ENCODE measurements at places on chromosomes 5 and 9.
A peak's percentile ranks its signal among the peaks of the same experiment; 100 is the strongest.

DNA sequence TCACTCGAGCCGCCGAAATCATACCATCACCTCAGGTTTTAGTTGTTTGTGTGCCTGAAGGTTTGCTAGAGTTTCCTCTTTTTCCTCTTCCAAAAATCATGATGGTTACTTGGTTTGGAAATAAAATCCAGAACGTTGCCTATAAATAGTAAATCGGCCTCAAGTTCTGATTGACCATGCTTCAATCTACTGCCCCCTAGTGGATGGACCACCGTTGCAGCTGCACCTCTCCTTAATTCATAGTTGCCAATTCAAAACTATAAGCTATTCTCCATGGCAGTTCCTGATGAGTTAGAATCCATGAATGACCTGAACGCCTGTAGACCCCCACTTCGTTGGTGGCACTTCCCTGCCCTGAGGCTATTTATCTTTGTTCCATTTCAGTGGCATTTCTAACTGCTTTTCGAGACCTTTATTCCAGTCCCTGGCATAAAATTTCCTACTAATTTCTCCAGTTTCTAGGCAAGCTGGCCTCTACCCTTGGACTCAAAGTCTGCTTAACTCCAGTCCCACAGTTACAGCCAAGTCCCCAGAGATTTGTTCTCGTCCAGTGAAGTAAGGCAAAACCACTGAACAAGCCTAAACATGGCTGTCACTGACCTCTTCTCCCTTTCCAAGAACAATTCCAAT, 422.6 kb downstream of the EFNA5 start:
- no peak for DNase-seq

DNA sequence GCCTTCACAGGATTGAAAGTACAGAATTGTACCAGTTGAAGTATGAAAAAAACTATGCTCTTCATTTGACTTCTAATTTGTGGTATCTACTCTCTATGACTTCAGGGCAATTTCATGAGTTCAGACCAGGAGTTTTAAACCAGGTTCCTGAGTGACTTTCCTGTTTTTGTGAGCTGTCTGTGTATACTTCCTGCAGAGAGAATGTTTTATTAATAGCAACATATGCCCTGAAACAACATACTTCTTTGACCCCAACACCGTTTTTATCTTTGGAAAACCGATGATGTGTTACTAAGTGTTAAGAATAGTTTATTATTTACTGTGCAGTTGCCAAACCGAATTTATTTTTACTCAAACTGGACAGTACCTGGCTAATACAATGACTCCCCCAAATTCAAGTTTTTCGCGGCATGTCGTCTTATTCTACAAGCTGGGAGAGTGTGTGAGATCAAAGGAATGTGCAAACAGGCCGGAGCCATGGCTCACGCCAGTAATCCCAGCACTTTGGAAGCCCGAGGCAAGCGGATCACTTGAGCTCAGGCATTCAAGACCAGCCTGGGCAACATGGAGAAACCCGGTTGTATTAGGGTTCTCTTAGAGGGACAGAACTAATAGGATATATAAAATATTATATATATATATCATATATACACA, 58.7 kb upstream of the ERBIN start:
- no peak for DNase-seq

DNA sequence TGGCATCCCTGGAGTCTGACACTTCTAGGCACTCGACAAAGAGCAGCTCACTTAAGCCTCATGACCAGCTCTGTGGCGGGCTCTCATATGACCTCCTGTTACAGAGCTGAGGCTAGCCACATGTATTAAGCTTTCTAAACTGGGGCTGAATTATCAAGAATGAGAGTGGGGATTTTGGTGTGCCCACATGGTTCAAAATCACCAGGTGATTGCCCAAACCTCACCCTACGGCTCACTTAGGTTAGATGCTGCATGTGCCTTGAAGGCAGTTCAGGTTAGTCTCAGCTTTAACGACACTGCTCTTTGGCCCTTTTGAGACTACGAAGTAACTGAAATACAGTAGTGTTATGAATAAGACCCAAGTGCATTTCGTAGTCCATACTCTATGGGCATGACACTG, 39.4 kb upstream of the SMIM32 start:
- no peak for DNase-seq

DNA sequence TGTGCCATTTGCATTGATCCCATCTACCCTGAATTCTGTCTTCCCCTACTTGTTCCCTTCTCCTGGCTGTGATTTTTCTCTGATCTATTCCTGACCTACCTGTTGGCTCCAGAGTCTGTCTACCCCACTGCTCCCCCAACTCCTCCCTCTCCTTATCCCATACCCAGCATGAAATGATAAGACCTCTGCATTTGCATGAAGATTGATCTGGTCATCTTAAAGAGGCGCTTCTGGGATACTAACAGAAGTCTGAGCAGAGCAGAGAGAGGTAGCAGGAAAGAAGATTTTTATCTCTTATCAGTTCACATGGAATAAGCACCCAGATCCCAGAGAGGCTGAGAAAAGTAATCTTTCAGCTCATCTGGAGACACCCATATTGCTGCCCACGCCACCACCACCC, 18.3 kb upstream of the GLIPR2 start:
- DNase-seq = no peak

- DNase-seq = no peak
Observed at GRCh38 chr5:65986050-65986451, 59.7 kb downstream of the ERBIN start.

DNA sequence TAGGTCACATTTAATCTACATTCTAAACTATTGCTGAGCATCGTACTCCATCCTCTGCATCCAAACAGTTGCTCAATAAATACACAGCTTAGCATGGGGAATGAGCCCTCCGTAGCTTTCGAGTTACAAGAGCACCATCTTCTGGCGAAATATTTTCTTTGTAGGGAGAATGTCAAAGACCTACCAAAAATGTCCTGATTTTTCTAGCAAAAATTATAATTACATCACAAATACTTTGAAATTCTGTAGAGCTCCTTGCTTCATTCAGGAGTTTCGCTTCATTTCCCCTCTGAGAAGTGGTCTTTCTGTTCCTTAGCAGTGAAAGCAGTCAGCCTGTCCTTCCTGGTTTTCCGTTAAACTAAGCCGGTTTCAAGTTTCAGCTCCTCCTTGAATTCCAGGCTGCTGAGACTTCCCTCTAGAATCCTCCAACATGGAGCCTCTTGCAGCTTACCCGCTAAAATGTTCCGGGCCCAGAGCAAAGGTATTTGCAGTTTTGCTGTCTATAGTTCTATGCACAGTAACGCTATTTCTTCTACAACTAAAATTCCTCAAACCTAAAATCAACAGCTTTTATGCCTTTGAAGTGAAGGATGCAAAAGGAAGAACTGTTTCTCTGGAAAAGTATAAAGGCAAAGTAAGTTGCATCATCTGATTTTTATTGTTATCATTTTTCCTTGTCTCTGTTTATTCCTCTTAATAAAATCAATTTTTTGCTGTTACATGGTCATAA, at the start of gene GPX8:
TSS of gene GPX8 (plus strand) at position 409 of the 730 bp plus-strand sequence. CDS start at position 431, 22 bp downstream.
- peak; percentile 14 for DNase-seq

- DNase-seq = no peak
Observed at GRCh38 chr5:34803974-34804732, 34.8 kb upstream of the TTC23L start.

DNA sequence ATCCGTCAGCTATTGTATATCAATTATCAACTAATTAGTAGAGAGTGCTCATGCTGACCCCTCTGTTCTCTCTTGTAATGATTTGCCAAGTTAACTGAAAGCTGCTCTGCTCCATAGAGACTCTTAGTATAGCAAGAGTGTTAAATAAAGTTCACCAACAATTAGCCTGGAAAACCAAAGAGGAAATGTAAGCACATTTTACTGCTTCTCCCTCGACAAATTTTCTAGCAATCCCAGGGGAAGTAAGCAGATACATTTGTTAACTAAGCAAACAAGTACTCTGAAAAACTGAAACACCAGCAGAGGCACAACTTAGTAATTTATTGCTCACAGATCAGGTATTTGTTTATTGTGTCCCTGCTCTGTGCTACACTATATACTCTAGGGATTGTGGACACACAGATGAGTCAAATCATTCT, 162.2 kb downstream of the GLIS3 start:
- no peak for DNase-seq

GRCh38 chr5:164578911-164579310, 1073.5 kb downstream of the MAT2B start:
- DNase-seq = no peak

DNA sequence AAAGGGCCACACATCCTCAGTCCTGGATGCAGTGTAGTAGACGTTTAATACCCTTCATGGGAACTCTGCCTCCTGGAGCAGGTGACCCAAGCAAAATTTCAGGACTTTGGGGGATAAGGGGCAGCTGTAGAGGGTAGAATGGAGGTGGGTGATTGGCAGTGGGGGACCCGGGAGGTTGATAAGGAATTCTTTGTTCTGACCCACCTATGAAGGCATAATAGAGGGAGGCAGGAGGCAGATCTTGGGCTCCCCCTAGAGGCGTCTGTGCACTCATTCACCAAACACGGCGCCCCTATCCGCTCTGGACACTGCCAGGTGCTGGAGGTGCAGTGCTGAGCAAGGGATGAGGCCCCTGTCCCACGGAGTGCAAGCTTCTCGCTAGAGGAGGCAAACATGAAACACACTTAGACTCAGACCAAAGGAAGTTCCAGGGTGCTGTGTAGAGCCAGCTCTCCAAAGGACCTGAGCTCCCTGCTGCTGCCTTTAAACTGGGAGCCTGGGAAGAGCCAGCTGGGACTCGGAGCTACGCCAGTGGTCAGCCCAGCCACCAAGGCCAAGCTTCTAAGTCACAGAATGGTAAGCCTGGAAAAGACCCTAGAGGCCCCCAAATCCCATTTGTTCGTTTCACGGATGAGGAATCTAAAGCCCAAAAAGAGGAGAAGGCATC, 7.7 kb downstream of the IL17B start:
- DNase-seq = peak; percentile 42

GRCh38 chr5:176995896-176996767, 10.4 kb downstream of the UIMC1 start:
- DNase-seq = no peak
